ENCODE measurements at places on chromosomes 12 and 14.
A peak's percentile ranks its signal among the peaks of the same experiment; 100 is the strongest.

DNA sequence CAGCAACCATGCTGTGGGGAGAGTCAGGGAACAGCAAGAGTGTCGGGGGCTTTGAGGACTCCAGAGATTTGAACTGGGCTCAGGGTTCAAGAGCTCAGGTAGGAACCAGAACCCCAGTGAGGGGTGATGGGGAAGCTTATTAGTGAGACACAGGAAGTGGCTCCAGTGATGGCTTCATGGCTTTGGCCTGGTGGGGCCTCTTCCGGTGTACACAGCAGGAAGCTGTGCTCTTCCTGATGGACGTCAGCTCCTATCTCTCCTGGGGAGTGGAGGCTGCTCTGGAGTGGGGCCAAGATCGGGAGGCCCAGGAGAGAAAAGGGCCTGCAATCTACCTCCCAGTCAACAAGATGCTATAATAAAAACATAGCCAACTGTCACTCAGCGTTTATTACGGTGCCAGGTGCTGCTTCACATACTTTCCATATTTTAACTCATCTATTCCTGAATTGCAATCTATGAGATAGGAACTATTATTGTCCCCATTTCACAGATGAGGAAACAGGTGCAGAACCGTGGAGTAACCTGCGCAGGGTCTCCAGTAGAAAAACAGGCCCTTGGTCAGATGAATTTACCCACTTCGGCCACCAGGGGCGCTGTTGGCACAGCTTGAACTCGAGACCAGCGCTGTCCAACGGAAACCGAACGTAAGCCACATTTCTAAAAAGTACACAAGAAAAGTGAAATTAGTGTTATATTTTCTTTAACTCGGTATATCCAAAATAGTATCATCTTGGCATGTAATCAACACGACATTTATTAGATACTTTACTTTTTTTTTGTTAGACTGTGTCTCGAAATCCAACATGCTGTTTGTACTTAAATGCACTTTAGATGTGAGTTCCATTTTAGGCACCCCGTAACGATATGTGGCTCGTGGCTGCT lies 63.6 kb upstream of the DLK1 start:
- DNase-seq = no peak

- DNase-seq = no peak
Measured at GRCh38 chr14:72173038-72173720, 240.9 kb downstream of the RGS6 start.

DNA sequence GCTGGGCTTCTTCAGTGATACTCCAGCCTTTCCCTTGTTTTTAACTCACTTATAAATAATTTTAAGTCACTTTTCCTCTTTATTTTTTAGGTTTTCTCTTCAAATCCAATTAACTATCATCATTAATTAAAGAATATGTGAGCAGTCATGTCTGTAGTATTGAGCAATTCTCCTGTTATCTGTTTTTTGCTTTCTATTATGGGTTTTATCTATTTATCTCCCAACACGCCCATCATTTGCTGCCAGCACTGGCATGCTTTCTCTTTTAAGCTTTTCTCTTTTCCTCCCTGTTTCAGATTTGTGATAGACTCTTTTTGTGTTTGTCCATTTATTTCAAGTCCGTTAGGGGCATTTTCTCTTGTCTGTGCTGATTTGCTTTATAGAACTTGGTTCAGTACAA lies 72.3 kb downstream of the CRADD start:
- DNase-seq = no peak

- no peak for DNase-seq
Measured at GRCh38 chr12:116731801-116732200, 6.1 kb downstream of the SPRING1 start.

- DNase-seq = no peak
Measured at GRCh38 chr12:126106706-126107105, 1041.5 kb downstream of the AACS start.

DNA sequence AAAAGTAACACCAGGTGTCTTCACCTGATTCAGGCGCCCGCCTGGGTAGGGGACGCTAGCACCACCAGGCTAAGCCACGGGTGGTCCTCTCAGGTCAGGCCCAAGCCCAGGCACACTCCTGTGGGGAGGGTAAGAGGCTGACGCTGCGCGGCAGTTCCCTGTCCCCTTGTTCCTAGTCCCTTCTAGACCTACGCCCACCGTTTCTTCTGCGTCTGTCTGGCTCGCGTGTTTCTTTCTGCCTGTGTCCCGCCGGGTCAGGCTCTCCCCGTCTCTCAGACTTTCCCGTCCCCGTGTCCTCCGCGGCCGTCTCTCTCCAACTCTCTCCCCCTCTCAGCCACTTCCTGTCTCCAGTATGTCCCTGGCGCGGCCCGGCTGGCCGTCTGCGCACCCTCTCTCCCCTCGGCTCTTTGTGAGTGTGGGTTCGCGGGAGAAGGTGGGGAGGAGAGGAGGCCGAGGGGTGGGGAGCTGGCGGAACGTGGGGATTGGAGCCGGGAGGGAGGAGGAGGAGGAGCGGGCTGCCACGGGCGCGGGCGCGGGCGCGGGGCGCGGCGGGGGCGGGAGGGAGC lies 3.1 kb upstream of the TNS2 start:
- DNase-seq = no peak

- DNase-seq = no peak
Measured at GRCh38 chr14:50714450-50715073, 46.5 kb upstream of the SAV1 start.

- DNase-seq = no peak
Measured at GRCh38 chr14:87698481-87698880, 294.5 kb downstream of the GALC start.

GRCh38 chr12:52066346-52067080 lies 3.3 kb upstream of the ATG101 start:
- DNase-seq = no peak

DNA sequence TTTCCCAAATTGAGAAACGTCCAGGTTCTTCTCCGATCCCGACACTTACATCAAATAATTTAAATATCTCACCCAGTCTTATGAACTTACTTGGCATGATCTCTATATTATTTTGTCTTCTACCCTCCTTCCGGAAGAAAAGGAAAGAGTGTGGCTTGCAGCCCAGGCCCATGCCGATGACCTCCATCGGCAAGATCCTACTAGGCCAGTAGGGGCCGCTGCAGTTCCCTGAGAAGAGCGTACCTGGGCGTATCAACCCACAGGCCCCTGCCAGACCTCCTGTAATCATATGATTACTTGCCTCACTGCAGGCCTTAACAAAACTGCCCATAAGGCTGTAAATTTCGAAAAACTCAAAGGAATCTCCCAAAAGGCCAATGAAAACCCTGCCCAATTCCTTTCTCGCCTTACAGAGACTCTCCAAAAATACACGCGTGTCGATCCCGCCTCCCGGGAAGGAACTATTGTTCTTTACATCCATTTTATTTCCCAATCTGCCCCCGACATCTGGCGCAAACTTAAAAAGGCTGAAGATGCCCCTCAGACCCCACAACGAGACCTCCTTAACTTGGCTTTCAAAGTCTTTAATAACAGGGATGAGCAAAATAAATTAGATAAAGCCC lies 69.6 kb downstream of the MOK start:
- peak; percentile 24 for DNase-seq

GRCh38 chr12:93645702-93646101 lies 31.5 kb upstream of the CRADD start:
- no peak for DNase-seq

DNA sequence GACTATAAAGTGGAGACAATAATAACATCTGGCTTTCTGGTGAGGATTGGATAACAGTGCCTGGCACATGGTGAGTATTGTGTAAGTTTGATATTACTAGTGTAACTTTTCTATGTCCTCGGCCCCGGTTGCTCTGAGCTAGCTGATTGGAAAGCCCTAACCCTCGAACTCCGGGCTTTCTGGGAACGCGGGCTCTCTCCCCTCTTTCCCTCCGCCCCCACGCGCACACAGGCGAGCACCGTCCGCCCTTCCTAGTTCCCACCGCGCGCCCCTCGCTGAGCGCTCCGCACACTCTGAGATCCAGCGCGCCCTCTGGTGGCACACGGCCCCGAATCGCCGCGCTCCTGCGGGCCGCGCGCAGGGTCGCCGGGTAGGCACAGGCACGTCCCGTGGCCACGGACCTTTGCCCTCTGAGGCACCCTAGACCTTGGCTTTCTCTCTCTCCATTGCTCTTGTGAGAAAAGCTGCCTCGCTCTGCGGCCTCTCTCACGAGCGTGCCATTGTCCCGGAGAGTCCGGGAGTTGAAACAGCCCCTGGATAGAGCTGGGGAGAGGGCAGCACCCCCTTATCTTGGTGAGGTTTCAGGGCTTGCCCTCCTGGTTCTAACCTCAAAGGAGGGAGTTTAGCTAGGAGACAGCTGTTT lies 23.2 kb upstream of the ESRRB start:
- peak; percentile 4 for DNase-seq

DNA sequence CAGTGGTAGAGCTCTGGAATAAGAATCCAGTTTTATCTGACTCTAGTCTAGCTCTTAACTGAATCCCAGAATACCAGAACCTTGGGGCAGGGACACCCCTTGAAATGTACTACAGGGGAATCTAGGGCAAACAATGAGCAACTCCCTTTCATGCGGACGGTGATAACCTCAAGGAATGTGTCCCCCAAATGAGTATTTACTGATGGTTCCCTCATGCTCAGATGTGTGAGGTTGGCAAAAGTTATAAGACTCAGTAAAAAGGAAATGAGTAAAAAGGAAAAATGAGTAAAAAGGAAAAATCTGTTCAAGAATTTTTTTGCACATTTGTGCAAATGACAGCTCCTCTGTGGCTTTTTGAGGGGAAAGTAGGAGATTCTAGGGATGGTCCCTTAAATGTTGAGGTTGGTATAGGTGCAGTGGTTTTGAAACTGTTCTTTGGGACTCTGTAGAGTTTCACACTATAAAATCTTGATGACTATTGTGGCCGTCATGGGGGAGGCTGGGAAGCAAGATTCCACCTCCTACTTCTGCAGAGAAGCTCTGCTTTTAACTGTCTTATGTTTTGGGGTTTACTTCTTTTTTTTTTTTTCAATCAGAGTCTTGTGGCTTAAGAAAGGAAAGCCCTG lies 58.6 kb downstream of the NRXN3 start:
- no peak for DNase-seq

GRCh38 chr14:42664190-42664589 lies 1057.5 kb downstream of the LRFN5 start:
- no peak for DNase-seq

DNA sequence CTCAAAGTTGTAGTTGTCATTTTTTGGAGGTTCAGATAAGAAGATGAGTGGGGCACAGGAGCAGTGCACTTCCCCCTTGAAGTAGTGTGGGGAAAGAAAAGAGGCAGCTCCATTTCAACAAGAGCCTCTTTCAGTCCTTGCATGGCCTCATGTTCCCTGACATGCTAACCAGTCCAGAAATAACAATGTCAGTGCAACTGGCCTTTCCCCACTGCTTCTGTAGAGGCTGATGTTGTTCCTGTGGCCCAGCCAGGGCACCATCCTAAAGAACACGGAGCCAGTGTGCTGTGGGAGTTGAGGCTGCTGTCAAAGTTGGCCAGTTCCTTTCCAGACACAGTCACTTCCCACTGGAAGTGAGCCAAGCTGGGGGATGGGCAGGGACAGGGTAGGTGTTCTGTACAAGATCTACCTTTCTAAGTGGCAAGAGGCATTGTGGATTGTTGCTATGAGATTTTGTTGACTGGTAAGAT lies 77.7 kb upstream of the SLC38A2 start:
- DNase-seq = no peak

DNA sequence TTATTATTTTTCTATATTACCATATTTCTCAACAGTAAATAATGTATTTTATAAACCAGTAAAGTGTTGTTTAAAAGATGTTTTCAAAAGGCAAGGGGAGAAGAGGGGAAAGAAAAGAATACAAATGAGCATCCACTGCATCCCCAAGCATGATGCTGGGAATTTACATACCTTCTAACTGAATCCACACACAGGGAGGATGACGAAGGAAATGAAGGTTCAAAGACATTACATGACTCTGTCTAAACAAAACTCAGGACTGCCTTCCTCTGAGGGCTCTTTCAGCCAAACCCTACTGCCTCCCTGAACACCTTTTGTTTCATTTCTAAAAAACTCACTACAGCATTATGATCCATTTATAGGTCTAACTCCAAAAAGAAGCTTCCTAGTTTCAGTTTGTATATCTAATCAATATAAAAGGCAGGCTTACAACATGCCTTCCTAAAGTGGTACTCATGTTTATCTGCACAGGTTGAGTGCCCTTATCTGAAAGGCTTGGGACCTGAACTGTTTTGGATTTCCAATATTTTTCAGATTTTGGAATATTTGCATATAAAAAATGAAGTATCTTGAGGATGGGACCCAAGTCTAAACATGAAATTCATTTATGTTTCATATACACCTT lies 30.3 kb downstream of the DICER1 start:
- no peak for DNase-seq

- DNase-seq = no peak
Measured at GRCh38 chr12:95641299-95641952, 90.2 kb upstream of the USP44 start.

GRCh38 chr12:49017891-49018260 lies 700 bp downstream of the PRKAG1 start:
- no peak for DNase-seq

- DNase-seq = no peak
Measured at GRCh38 chr12:26918321-26919215, 19.2 kb downstream of the INTS13 start.

- no peak for DNase-seq
Measured at GRCh38 chr14:97490521-97491070, 693.4 kb downstream of the VRK1 start.

GRCh38 chr12:3810016-3810370 lies 57.1 kb upstream of the CRACR2A start:
- DNase-seq = no peak

DNA sequence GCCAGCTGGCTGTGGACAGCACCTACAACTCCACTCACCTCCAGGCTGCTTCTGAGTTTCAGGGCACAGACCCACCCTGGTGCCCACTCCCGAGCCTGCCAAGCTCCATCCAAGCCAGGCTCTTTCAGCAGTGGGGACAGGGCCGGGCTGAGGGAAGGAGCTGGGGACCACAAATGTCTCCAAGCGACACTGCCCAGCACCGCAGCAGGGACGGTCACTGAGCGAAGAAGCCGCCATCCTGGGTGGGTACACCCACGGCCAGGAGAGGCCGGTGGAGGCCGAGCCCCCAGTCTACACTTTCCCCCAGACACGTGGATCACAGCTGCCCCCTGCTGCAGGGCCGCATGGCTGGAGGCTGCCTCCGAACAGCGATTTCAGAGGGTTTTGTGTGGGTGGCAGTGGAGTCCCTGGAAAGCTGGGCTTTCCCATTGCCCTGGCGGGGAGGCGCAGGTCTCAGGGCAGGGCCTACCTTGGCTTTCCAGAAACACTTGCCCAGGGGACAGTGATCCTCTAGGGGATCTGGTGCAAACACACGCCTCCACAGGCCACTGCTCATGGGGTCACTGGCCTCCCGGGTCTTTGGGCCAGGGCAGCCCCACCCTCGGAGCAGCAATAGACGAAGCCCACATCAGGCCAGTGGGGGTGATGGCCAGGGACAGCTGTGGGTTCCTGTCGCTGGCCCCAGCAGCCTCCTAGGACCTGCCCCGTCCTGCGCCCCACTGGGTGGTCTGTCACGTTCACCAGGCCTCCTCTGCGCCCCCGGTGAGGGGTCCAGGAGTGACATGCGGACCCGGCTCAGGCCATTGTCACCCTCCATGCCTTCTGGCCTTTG lies 1.2 kb upstream of the GPR132 start:
- no peak for DNase-seq

- no peak for DNase-seq
Measured at GRCh38 chr14:78029601-78030372, 140.4 kb upstream of the NRXN3 start.

GRCh38 chr12:41402801-41403200 lies 214.7 kb downstream of the PDZRN4 start:
- DNase-seq = no peak
